ENCODE measurements at places on chromosomes 2 and 18.

GRCh38 chr2:115165529-115166109 lies 723.2 kb downstream of the DPP10 start:
- DNase-seq: peak; percentile 54

DNA sequence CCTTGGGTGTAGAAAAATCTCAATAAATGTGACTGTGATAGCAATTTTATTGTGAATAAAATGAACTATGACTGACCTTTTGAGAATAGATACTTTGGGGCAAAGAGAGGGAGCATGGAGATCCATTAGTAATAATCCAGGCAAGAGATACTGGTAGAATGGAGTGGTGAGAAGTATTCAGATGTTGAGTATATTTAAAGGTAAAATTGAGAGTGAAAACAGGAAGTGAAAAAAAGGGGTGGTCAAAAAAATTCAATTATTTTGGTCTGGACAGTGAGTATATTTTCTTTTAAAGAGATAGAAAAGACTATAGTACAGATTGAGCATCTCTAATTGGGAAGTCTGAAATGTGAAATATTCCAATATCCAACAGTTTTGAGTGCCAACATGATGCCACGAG lies 1515.6 kb upstream of the NXPH2 start:
- DNase-seq: no peak

- DNase-seq: no peak
These were observed at the start of gene EPB41L3 for GRCh38 chr18:5543773-5544389. EPB41L3 (minus strand) TSS chr18:5543997; CDS start chr18:5489183, 54,814 bp downstream.

GRCh38 chr2:99711144-99711543 lies 221.3 kb upstream of the REV1 start:
- DNase-seq: no peak

DNA sequence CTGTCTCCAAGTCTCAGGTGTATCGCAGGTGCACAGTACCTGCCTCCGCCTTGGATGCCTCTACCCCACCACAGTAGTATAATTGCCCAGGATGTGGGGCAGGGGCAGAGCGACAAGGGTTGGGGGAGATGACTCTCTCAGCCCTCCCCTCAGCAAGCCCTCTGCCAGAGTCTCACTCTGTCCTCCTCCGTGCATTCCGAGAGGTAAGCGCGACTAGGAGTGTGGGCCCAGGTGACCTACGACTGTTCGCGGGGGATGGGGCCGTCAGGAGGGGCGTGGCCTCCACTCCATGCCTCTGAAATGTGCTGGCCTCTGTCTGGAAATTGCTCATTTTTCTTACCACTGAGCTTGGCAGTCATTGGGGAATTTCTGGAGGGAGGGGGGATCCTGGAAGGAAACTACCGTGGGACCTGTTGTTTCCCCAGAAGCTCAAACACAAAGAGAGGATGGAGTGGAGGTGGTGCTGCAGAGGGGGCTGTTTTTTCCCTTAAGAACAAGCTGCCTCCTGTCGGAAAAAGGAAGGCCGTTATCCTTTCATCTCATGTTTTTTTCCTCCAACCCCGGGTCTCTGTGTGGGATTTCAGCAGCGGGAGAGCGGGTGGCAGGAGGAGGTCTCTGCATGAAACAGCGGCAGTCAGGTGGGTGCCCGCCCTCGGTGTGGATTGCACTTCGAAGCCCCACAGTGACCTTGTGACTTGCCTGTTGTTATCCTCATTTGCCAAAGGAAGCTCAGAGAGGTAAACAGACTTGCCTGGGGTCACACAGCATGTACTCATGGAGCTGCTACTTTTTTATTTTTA lies 13.0 kb upstream of the RALB start:
- DNase-seq: no peak

DNA sequence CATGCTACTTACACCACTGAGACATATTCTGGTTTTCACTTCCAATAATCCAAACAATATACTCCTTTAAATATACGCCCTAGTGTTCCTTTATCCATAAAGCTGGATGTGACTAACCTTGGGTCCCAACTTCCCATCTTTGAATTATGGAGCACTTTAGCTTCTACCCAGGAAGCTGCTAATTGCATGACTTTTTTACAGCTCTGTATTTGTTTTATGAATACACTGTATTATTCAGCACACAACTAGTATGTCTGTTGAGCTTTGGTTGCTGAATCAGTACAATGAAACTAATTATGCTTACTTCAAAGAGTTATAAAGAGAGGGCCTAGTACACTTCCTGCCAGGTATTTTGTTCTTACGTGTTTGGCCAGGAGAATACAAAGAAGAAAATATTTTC lies 118.5 kb downstream of the BAZ2B start:
- DNase-seq: no peak

- DNase-seq: no peak
These were observed 3.0 kb upstream of the CHMP3 start for GRCh38 chr2:86566158-86566820.

DNA sequence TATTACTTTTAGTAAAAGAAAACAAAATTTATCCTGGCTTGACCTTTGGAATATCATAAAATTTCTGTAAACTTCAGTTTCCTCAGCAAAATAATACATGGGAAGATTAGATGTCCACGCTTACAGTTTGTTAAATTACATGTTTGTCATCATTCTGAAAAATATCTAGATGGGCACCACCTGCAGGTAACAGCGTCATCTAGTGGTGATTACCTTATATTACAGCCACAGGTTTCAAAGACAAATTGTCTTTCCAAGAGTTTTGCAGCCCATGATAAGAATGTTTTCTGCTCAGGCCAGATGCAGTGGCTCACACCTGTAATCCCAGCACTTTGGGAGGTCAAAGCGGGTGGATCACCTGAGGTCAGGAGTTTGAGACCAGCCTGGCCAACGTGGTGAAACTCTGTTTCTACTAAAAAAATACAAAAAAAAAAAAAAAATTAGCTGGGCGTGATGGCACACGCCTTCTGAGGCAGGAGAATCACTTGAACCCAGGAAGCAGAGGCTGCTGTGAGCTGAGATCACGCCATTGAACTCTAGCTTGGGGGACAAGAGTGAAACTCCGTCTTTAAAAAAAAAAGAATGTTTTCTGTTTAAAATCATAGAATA lies 96.3 kb upstream of the RASGRP3 start:
- peak; percentile 4 for DNase-seq

DNA sequence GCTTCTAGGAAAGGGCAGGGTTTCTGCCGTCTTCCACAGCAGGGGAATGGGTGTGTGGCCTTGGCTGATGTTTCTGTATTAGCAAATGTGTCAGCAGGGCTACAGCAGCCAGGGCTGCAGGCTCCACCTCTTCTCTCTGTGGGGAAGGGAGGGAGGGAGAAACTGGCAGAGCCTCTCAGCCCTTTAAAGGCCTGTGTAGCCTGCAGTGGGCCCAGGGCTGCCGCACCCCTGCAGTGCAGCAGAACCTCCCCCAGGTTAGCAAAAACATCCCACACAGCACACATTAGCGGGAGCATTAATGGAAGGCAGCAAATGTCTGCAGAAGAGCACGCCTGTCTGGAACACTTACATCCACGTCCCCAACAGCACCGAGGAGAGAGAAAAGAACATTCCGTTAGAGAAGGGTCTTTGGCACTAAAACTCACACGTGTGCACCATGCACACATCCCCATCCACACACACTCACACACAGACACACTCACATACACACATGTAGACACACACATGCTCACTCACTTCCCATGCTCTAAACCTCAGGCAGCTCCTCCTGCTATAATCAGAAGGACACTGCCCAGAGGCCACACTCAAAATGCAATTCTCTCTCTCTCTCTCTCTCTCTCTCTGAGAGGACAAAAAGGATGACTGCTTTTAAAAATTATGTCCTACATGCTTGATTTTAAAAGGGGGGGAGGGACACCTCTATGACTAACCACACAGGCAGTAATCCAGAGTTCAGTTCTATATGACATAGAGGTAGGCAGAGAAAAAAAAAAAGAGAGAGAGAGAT lies 24.1 kb downstream of the MRPL35 start:
- DNase-seq: peak; percentile 12

DNA sequence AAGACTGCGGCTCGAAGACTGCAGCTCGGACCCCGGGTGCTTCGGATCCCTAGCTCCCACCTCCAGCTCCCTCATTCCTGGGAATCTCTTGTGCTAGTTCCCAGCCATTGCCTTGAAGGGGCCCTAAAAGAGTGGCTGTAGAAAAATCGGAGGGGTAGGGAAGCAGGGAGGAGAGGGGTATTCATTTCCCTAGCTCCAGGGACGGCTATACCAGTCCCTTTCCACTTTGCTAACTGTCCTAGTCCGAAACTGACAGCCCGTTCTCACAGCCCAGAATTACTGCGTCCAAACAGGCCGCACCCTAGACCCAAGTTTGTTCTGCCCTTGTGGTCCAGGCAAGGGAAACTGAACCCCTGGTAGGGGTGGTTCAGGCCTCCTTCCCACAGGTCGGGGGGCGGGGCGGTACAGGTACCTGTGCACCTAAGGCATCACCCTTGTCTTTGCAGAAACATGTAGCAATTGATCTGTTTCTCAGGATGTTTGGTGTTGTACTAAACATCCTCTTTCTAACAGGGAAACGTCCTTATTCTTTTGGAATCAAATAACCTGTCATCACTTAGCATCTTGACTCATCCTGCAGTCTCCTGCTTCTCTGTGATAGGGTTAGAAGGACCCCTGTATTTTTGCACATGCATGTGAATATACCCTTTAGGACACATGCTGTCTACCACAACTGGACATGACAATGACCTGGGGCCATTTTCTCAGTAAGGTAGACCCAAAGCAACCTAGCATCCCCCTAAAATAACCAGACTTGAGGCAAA lies 4.0 kb downstream of the EMX1 start:
- DNase-seq: no peak

DNA sequence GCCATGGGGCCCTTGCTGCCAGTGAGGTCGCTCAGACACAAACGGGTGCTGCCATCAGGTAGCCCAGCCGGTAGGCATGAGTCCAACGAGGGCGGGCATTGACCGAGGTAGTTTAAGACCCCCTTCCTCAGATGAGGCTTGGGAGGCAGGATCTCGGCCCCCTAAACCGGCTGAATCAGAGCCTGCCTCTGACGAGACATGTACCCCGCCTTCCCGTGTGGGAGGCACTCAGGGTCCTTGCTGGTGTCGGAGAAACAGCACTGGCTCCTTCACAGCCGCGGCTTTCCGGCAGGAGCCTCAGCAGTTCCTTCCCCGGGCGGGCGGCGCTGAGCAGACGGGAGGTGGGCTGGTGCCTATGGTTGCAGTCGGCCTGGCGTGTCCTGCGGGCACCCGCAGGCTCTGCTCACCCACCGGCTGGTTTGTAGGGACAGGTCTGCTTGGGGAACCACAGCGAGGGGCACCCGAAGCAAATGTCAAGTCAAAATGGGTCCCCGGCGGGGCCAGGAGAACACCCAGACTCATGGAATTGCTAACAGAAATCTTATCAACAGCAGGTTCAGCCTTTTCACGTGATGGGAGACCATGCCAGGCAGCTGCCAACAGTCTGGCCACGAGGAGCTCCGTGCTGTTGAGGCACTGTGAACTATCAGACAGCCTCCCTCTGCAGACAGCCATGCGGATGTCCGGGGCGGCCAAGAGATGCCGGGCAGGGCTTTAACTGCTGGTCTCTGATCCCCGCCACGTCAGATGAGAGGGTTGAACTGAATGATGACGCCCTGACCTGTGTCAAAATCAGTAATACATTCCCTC lies 2.8 kb downstream of the KCNG2 start:
- no peak for DNase-seq

DNA sequence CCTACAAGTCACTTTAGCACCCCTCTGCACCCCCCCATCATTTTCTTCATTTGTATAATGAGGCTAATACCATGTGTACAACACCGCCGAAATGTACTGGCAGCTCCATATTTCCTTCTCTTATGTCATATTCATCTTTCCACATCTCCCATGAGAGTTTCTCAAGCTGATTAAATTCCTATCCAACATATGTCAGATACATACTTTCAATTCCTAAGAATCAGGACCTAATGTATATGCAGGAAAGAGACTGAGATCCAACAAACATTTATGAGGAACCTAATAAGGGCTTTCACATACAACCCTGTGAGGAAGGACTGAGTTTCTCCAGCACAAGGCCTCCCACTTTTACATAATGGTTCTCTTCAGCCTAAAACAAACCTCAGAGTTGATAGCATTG lies 41.9 kb downstream of the PRKD3 start:
- DNase-seq: no peak

GRCh38 chr2:241640165-241640795 lies 2.8 kb downstream of the ATG4B start:
- DNase-seq: no peak

DNA sequence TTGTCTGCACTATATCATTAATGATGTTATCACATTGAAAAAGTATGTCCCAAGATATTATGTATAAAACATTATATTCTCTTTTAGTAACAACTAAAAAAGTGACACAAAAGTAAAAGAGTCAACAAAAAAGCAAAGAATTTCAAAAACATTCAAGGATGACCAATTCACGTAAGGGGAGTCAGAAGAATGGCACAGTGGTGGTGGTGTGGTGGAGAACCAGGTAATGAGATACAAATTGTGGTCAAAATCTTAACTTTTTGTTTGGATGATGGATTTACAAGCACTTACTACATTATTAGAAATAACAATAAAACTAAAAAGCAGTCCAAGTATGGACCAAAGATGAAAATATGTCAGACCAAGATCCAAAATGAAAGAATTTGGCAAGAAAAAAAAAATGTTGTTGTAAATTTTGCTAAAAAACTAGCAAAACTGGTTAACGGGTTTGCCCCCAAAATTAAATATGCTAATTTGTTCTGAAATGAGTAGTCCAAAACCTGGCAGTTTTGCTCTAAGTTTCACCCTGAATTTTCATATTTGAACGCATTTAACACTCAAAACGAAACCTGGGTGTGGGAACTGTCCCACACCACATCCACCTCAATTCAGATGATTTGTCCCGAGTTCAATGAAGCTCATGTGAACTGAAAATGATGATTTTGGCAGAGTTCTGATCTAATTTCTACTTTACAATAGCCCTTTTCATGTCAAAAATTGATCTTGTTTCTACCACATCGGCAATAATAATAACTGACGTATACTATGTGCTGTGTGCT lies 135.8 kb downstream of the IKZF2 start:
- no peak for DNase-seq

DNA sequence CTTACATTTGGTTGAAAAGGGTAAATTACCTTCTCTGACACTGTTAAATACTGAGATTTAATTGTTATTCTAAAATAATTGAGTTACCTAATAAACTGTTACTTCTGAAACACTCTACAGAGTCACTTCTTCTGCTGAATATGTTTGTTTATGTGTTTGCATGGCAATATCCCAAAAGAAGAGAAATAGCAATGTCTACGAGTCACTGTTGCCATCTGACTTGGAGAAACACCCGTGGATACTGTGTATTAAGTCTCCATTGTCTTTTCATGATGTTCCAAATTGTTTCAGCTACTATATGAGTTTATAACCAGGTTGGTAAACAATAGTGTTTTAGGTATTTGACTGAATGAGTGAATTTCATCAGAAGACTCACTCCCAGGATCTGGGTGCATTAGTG lies 754.2 kb upstream of the ID2 start:
- no peak for DNase-seq

- DNase-seq: no peak
These were observed 89.6 kb downstream of the COMMD1 start for GRCh38 chr2:61995065-61995464.
